ENCODE measurements at places on chromosomes 6 and 20.
A peak's percentile ranks its signal among the peaks of the same experiment; 100 is the strongest.

GRCh38 chr6:16252686-16253299, 14.4 kb downstream of the GMPR start:
- no peak for DNase-seq

DNA sequence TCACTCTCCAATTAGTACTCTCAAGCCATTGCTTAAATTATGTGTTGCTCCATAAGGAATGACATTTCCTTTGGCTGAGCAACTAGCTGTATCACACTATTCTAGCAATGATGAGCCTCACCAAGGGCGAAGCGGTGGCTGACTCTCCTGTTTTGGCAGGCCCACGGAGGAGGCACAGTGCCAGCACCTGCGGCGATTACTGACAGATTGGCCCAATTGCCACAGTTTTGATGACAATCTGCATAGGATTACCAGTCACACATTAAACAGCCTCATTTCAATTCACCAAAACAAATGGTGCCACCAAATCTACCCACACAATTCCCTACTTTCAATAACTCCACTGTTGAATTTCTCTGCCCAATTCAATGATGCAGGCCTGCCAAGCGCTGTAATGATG, 286.9 kb downstream of the PTPRK start:
- DNase-seq, result peak; percentile 88

GRCh38 chr20:5000263-5001173, 792 bp downstream of the SLC23A2 start:
- DNase-seq, result no peak

GRCh38 chr6:43511824-43512415, 1.8 kb upstream of the LRRC73 start:
- DNase-seq, result no peak

DNA sequence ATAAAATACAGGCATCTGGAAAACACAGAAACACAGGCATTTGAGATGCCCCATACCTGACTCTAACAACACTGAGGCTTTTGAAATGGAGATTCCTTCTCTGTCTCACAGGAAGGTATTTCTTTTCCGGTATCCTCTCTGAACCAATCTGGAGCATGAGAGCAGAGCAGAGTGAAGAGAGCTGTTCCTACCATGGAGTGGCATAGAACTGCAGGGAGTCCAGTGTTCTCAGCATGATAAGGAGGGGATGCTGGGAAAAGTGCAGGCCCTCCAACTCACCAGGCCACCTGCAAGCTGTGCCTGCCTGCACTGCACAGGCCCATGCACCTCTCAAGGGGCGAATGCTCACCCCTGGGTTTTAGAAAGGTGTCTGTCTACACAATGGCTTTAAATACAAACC, 89.2 kb downstream of the FOXA2 start:
- DNase-seq, result no peak

DNA sequence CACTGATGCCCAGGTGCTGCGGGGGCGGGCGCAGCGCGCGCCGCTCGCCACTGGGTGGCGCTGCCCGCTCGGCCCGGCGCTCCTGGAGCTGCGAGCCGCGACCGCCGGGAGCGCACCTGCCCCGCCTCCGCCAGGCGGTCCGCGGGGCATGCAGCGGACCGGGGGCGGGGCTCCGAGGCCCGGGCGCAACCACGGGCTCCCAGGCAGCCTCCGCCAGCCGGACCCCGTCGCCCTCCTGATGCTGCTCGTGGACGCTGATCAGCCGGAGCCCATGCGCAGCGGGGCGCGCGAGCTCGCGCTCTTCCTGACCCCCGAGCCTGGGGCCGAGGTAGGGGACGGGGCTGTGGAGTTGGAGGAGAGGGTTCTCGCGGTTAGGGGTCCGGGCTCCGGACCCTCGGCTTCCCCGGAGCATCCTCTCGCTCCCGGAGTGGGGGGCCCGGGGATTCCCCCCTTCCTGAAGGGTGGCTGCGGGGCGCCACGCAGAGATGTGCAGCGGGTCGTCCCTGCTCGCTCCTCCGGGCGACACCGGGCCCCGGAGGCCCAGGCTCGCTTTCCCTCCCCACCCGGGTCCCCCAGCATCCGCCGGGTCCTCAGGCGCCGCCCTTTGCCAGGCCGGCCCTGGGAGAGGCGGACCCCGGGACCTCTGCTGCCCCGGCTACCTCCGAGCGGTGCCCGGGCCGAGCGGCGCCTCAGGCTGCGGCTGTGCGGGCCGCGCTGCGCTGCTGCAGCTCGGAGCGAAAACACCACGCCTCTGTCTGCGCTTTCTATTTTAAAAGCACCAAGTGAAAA, at the start of gene BCAS4:
TSS of gene BCAS4 (plus strand) at position 216 of the 789 bp plus-strand sequence. CDS start at position 239, 23 bp downstream.
- DNase-seq, result peak; percentile 10

GRCh38 chr6:168039849-168040248, 39.2 kb downstream of the FRMD1 start:
- no peak for DNase-seq

GRCh38 chr6:161922631-161923119, 648.8 kb upstream of the AGPAT4 start:
- no peak for DNase-seq

GRCh38 chr6:49909563-49909962, 43.2 kb upstream of the CRISP1 start:
- DNase-seq, result peak; percentile 74

- DNase-seq, result no peak
Observed at GRCh38 chr6:34223381-34223955, 13.2 kb upstream of the HMGA1 start.

All from NCI-H1694 (cell line).